ENCODE measurements at places on chromosomes 7 and 10. TPM values are rescaled to one million over a fixed set of nuclear protein-coding genes. Genes with fewer than 3 reads are reported as not detected.

- no peaks in the 10 kb centered on the region for H3K4me1 ChIP-seq
- no peaks in the 10 kb centered on the region for H3K27me3 ChIP-seq
- no peak for DNase-seq
- H3K4me3 ChIP-seq: no peak overlapping the region
- no peaks in the 10 kb centered on the region for H3K36me3 ChIP-seq
- H3K27ac ChIP-seq: no peak overlapping the region
Measured at GRCh38 chr7:81506609-81507008, 263.2 kb downstream of the HGF start.

GRCh38 chr10:102230861-102231356 lies 4.8 kb downstream of the ELOVL3 start:
- H3K4me1 ChIP-seq: peaks cover 23% of the 10 kb centered on the region
- no peaks in the 10 kb centered on the region for H3K36me3 ChIP-seq
- peaks cover 54% of the 10 kb centered on the region for H3K27me3 ChIP-seq
- DNase-seq: peak; percentile 70
- H3K27ac ChIP-seq: no peak overlapping the region
- peak overlapping the region; percentile 89 for H3K4me3 ChIP-seq

RET gene
- total RNA-seq: 0.67 TPM

DNA sequence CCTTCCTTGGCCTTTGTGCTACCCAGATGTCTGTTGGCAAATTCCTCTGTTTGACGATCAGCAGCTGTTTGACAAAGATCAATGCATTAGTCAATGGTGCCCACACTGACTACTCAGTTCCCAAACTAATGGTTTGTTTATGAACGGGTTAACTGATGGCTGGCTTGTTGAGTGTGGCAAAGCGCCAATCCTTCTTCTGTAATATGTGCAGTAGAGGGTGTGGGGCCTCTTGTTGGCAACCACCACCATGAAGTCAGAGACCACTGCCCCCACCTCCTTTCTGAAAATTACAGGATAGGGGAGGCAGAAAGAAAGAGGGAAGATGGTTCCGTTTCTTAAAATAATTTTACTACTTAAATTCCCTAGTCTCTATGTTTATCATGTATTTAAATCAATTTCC lies 2.6 kb upstream of the PLCE1 start:
- H3K4me3 ChIP-seq: no peak overlapping the region
- peaks cover 58% of the 10 kb centered on the region for H3K27me3 ChIP-seq
- no peak overlapping the region for H3K27ac ChIP-seq
- DNase-seq: no peak
- H3K36me3 ChIP-seq: peaks cover 4% of the 10 kb centered on the region

SLC26A3 gene
- not detected for total RNA-seq

DNA sequence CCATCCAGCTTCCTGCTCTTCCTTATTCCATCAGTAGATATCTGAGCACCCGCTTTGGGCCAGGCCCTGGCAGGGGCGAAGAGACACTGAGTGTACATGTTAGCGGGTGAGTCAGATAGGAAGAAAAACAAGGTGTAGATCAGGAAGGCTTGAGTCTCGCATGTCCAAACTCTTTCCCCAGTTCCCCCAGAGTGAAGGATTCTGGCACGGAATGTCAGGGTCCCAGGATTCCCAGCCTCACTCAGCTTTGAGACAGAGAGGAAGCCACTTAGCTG lies 24.1 kb upstream of the CHST15 start:
- H3K27me3 ChIP-seq: no peaks in the 10 kb centered on the region
- no peaks in the 10 kb centered on the region for H3K36me3 ChIP-seq
- H3K27ac ChIP-seq: no peak overlapping the region
- H3K4me3 ChIP-seq: no peak overlapping the region
- no peak for DNase-seq

VAX1 gene
- total RNA-seq: not detected

GRCh38 chr10:130739757-130740145 lies 571.8 kb downstream of the TCERG1L start:
- H3K4me1 ChIP-seq: no peaks in the 10 kb centered on the region
- H3K27me3 ChIP-seq: no peaks in the 10 kb centered on the region
- DNase-seq: no peak
- H3K36me3 ChIP-seq: no peaks in the 10 kb centered on the region
- no peak overlapping the region for H3K27ac ChIP-seq
- no peak overlapping the region for H3K4me3 ChIP-seq

ZNF12 gene
- 18.5 TPM for total RNA-seq

- DNase-seq: no peak
- peaks cover 24% of the 10 kb centered on the region for H3K4me1 ChIP-seq
- H3K27ac ChIP-seq: no peak overlapping the region
Measured at GRCh38 chr10:31768467-31768866, 160.2 kb downstream of the ARHGAP12 start.

DNA sequence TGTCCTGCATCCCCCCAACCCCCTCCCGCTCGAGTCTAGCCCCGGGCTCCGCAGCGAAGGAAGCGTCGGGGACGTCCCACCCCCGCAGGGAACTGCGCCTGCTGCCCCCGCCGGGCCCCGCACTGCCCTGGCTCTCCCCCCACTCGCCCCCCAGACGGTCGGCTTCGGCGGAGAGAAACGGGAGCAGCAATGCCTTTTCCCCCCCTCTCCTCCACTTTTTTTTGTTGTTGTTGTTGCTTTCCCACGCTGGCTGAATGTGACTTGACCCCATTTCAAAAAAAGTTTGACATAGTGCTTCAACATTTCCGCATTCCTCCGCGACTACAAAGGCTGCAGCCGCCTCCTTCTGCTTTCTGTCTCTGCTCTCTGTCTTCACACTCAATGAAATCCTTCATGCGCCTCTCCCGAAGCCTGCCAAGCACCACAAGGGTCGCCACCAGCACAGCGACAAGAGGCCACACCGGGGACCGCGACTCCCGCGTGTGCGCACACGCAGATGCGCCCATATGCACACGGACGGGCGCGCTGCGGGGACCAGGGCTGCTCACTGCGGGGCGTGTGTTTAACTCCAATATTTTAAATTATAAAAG lies 1.0 kb downstream of the CDK6 start:
- peak overlapping the region; percentile 49 for H3K27ac ChIP-seq
- peaks cover 35% of the 10 kb centered on the region for H3K36me3 ChIP-seq
- peaks cover 30% of the 10 kb centered on the region for H3K4me1 ChIP-seq
- peak overlapping the region; percentile 88 for H3K4me3 ChIP-seq

NUTM2E gene
- total RNA-seq: not detected

GRCh38 chr7:116176226-116176625 lies 34.1 kb upstream of the TES start:
- peaks cover 21% of the 10 kb centered on the region for H3K27me3 ChIP-seq
- no peak overlapping the region for H3K27ac ChIP-seq
- DNase-seq: no peak
- H3K36me3 ChIP-seq: peaks cover 1% of the 10 kb centered on the region

FAM25A gene
- not detected for total RNA-seq

ZNF37A gene
- 23.7 TPM for total RNA-seq

ITGB8 gene
- total RNA-seq: 0.02 TPM

MALRD1 gene
- not detected for total RNA-seq

DNA sequence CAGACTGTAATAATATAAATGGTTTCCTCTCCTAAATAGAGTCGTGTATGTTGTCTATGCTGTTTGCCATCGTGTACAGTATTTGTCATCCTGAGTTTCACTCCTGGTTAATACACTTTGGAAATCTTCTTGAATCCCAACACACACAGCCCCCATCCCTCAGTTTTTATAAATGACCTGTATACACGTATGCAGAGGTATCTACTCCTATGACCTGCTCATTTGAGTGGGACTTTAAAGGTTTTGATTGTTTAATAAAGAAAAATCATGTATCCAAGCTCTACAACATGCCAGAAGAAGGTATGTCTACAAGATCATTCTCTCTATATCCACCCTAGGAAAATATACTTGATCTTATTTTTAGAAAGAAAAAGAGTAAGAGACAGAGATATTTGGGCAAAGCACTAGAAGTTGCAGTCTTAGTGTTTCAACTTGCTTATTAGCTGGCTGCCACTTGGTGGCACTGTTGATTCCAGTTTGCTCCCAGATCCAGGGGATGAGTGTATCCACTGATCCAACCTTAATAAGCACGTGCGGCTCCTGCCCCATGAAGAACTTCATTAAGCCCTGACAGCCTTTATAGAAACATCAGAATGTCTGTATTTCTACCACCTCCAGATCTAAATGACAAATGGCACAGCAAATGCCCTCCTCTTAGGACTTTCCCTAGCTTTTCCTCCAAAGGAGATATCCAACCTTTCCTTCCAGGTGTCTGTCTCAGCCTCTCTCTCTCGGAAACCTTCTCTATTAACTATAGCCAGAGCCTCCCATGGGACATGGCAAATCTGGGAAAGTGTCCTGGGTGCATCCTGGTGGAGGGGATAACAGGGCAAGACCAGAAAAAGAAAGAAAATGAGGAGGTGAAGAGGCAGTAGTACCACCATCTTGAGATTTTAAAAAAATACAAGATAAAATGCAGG lies 181.6 kb upstream of the NEBL start:
- H3K27me3 ChIP-seq: peaks cover 5% of the 10 kb centered on the region
- DNase-seq: peak; percentile 30
- H3K36me3 ChIP-seq: no peaks in the 10 kb centered on the region
- no peaks in the 10 kb centered on the region for H3K4me1 ChIP-seq
- H3K27ac ChIP-seq: no peak overlapping the region

GRID2IP gene
- 0.29 TPM for total RNA-seq

WNT8B gene
- total RNA-seq: 0.14 TPM

DNA sequence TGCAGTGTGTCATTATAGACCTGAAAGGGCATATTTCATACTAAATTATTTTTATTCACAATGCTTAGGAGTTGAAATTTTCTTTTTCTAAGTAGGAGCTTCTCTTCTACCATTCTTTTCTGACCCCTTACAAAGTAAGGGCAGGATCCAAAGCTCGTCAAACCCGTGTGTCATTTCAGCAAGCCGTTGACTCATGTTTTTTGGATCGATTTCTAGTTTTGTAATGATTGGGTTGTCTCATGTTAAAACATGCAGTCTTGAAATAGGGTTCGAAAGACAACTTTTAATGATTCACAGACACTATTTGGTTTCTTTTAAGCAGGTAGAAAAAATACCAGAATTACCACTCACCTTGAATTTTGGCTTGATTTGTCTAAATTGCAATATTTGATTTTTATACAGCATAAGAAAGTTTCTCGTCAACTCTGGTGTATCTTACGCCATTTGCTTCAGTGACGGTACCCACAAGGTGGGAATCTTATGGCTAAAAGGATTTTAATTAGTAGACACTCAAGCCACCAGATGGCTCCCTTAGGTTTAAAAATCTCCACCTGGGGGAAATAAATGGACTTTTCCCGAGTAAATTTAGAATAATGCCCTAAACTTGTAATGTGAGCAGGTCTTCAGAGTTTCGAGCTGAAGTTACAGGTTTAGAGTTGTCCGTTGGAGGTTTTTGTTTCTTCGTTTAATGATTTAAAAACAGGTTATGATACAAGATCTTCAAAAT lies 283.4 kb downstream of the CCDC3 start:
- peak overlapping the region; percentile 61 for H3K27ac ChIP-seq
- peaks cover 6% of the 10 kb centered on the region for H3K36me3 ChIP-seq
- H3K4me1 ChIP-seq: peaks cover 34% of the 10 kb centered on the region

GRCh38 chr10:124649214-124649613 lies 95.0 kb downstream of the FAM53B start:
- H3K4me3 ChIP-seq: peak overlapping the region; percentile 51
- H3K27ac ChIP-seq: no peak overlapping the region
- peaks cover 2% of the 10 kb centered on the region for H3K36me3 ChIP-seq
- DNase-seq: no peak
- H3K4me1 ChIP-seq: peaks cover 88% of the 10 kb centered on the region

GRCh38 chr7:157176771-157177170 lies 38.0 kb downstream of the UBE3C start:
- no peak for DNase-seq
- no peaks in the 10 kb centered on the region for H3K4me1 ChIP-seq
- H3K36me3 ChIP-seq: peaks cover 11% of the 10 kb centered on the region

GRCh38 chr10:86017841-86018734 lies 348.5 kb downstream of the GRID1 start:
- DNase-seq: no peak
- H3K27ac ChIP-seq: no peak overlapping the region
- H3K36me3 ChIP-seq: no peaks in the 10 kb centered on the region
- no peaks in the 10 kb centered on the region for H3K4me1 ChIP-seq
- no peak overlapping the region for H3K4me3 ChIP-seq

All from activated T-cell treated with anti-CD3 and anti-CD28 coated beads, Interleukin-2, amount 50 U/mL, for 72 hours (primary cell).